ENCODE measurements at places on chromosomes 7 and 10.

GRCh38 chr7:32047075-32047474 is 23.1 kb downstream of the PDE1C start:
- DNase-seq = no peak

GRCh38 chr10:69884024-69884367 is 82.3 kb downstream of the COL13A1 start:
- no peak for DNase-seq

- no peak for DNase-seq
Observed at GRCh38 chr7:117217106-117218035, 105.5 kb downstream of the WNT2 start.

- DNase-seq = no peak
Observed at GRCh38 chr10:132595021-132595420, 57.4 kb downstream of the INPP5A start.

- DNase-seq = no peak
Observed at GRCh38 chr10:52517012-52517411, 202.9 kb downstream of the DKK1 start.

DNA sequence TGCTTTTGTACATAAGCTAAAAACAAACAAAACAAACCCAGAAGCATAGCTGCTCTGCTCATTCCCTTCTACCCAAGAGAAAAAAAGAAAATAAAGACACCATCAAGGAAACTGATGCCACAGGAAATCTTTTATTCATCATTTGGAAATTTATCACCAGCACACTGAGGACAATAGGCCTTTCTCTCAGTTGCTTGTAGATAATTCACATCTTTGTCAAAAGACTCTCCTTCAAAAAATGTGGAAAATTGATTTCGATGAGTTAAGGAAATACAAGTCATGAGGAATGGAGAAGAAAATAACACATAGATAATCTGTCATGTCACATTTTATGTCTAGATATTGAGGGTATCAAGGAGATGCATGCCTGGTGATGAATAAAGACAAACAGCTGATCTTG is 53.5 kb downstream of the ZNF37A start:
- no peak for DNase-seq

DNA sequence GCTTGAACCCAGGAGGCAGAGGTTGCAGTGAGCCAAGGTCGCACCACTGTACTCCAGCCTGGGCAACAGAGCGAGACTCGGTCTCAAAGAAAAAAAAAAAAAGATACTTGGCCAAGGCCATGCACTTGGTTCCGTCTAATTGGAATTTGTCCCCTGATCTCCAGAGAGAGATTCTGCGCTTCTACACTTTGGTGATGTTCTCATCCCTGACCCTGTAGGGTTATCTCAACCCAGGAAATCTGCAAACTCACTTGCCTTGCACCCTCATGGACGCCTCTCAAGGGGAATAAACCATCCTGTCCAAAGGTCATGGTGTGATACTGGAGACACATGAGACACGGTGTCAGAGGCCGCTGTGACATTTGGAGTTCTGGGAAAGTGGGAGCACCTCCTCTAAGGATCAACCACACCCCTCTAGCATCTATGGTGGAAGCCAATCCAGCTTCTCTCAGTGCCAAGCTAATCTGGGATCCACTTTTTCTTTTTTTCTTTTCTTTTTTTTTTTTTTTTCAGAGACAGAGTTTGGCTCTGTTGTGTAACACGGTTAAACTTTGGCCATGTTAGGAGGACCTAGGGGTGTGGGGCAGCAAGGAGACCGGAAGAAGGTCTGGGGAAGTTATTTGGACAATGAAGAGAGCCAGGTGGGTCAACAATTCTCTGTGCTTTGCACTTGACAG is 7.8 kb upstream of the POR start:
- no peak for DNase-seq

DNA sequence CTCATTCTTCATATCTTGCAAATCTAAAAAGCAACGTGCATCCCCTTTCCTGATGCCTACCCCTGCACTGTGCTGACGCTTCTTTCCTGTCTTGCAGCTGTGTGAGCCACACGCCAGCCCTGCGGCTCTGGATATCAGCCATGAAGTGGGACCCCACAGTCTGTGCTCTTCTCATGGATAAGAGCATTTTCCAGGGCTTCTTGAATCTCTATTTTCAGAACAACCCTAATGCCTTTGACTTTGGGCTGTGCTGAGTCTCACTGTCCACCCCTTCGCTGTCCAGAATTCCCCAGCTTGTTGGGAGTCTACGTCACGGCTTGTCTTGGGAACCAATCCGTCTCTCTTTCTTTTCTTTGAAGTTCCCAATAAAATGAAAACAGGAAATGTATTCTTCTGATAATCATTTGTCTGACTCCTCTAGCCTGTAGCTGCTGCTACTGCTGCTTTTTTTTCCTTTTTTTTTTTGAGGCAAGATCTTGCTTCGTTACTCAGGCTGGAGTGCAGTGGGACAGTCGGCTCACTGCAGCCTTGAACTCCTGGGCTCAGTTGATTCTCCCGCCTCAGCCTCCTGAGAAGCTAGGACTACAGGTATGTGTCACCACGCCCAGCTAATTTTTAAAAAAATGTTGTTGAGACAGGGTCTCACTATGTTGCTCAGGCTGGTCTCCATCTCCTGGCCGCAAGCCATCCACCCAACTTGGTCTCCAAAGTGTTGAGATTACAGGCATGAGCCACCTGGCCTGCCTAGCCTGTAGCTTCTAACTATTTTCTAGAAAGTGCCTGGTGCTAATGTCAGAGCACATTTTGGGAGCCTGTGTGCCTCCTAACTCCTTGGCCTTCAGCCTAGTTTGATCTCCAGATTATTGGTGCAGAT is 30.3 kb downstream of the GSTO2 start:
- DNase-seq = no peak

GRCh38 chr10:66837335-66837734 is 88.5 kb upstream of the LRRTM3 start:
- no peak for DNase-seq

DNA sequence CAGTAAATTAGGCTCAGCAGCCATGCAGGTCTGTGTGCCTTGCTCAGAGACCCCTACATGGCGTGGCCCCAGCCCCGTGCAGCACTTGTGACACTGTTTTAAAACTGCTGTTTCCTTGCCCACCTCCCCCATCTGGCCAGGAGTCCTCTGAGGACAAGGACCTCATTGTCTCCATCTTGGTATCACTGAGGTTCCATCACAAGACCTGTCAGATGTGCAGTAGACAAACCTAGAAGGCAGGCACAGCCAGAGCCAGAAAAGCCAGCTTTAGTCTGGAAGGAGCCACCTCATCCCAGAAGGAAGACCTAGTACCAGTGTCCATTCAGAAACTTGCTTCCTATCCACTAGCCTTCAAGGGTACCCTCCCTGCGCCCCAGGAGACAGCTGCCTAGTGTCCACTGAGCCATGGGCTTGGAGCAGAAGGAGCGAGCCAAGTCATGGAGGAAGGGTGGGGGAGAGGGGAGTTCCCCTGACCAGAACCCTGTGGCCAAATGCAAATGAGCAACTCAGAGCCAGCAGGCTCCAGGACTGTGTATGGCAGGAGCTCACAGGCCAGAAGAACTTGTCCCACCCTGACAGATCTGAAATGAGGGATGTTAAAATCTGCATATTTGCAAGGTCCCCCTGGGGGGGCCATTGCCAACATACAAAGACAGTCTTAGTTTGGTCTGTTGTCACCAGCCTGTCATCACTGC is 176.1 kb downstream of the SH3PXD2A start:
- DNase-seq = no peak

DNA sequence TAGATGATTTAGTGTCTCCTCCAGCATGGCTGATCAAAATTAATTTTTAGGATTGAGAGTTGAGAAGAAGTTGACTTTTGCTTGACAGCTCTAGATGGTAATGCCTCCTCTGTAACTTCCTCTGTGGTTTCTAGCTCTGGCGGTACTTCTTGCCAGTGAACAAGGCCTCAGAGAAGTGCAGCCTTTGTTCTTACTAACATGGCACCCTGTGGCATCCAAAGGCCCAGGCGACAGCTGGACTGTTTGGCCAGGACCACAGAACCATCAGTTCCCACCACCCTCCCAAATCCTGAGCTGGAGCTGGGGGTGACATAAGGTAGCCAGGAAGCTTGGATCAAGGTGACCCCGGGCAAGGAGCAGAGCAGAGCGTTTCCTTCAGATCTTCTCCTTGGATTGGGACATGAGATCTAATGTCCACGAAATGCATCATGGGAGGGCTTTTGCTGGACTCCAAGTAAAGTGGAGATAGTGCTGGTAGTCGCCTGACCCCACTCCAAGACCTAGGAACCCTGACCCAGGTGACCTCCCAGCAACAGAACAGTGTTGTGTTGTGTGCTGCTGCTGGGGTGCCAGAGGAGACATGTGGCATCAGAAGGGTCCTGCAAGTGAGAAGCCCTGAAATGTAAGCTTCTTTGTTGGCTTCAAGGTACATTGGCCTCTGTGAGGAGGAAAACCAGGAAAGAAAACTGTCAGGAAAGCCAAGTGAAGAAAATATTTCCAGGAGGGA is 41.8 kb downstream of the APBB1IP start:
- no peak for DNase-seq

GRCh38 chr10:116311016-116311415 is 13.2 kb upstream of the CCDC172 start:
- no peak for DNase-seq

DNA sequence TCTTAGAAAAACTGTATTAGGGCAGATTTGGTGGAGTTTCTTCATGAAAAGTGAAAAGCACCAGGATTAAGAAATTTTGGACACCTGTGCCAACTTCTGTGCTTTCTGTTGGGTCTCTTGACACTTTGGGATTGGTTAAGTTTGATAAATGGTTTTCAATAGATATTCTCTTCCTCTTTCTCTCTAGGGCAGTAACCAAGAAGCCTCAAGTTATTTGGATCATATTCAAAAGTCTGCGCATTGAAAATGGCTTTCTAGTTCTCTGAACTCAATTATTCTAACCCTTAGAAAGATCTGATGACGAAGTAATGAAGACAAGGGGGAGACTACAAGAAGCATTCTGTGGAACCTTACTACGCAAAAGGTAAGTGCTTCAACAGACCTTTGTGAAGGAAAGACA is 144.0 kb upstream of the CCDC6 start:
- DNase-seq = no peak

- no peak for DNase-seq
Observed at GRCh38 chr10:58575491-58575890, 62.8 kb downstream of the BICC1 start.

GRCh38 chr7:27955596-27955995 is 215.6 kb downstream of the TAX1BP1 start:
- DNase-seq = no peak

- DNase-seq = peak; percentile 44
Observed at GRCh38 chr10:22666287-22667092, 47.9 kb downstream of the PIP4K2A start.

DNA sequence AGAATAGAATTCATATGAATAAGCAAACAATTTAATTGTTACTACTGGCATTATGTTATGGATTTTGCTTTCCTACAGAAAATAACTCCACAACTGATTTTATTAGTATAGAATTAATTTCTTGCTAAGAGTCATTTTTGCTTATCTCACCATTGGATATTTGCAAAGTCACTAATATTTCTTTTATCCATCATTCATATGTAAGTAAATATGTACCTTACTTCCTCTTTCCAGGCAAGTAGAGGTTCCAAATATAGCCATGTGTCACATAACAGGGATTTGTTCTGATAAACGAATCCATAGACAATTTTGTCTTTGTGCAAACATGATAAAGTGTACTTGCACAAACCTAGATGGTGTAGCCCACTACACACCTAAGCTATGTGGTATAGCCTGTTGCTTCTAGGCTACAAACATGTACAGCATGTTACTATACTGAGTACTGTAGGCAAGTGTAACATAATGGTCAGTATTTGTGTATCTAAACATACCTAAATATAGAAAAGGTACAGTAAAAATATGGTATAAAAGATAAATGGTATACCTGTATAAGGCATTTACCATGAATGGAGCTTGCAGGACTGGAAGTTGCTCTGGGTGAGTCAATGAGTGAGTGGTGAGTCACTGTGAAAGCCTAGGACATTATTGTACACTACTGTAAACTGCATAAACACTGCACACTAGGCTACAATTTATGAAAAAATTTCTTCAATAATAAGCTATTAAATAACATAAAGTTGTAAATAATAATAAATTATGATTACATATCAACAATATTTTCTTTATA is 18.3 kb downstream of the KLLN start:
- DNase-seq = no peak
